ENCODE measurements at places on chromosomes 12 and 14.

DNA sequence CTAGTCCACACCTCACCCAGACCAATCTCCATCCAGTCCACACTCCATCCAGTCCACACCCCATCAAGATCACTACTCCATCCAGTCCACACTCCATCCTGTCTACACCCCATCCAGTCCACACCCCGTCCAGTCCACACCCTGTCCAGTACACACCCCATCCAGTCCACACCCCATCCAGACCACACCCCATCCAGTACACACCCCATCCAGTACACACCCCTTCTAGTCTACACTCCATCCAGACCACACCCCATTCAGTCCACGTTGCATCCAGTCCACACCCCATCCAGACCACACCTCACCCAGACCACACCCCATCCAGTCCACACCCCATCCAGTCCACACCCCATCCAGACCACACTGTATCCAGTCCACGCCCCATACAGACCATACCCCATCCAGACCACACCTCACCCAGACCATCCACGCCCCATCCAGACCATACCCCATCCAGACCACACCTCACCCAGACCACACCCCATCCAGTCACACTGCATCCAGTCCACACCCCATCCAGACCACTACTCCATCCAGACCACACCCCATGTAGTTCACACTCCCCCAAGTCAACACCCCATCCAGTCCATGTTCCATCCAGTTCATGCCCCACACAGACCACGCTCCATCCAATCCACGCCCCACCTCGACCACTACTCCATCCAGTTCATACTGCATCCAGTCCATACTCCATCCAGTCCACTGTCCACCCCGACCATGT lies 116.6 kb upstream of the RTL1 start:
- DNase-seq, result no peak

GRCh38 chr12:94169966-94170689 lies 21.8 kb downstream of the PLXNC1 start:
- no peak for DNase-seq

DNA sequence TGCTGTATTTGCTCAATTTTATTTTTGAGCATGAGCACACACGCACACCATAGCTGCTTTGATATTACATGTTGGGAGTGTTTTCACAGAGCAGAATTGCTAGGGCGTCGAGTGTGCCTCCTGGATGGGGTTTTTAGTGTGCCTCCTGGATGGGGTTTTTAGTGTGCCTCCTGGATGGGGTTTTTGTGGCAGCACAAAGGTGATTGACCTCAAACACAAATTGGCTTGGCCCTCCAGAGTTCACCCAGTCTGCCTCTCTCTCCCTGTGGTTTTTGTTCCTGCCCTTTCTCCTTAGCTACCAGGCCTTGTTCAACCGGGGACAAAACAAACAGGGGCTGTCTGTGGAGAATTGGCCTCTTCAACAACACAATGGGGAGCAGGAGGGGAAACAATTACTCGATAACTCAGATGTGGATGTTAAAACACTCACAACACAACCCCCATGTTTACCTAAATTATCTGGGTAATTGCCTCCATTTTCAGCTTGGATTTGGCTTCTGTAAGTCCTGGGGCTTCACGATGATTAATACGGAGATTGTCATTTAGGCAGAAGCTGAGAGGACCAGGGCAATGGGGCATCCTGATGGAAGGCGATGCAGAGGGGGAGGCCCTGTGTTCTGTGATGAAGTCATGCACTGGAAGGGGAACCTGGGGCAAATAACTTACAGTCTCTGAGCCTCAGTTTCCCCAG lies 26.9 kb downstream of the TBX3 start:
- DNase-seq, result no peak

DNA sequence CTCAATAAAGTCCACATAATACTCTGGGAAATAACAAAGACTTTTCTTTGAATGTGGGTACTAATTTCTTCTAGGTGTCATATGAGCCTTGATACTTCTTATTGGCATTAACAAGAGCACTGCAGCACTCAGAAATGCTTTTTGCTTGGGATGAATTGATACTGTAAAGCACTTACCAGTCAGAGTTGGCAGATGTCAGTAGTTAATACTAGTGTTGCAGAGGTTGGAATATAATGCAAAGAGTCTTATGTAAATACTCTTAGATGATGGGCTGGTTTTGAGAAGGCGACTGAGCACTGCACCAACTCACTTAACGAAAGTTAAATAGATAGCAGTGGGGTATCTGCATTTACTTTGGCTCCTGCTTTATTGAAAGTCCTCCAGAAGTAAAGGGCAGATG lies 25.6 kb upstream of the MBIP start:
- DNase-seq, result no peak

DNA sequence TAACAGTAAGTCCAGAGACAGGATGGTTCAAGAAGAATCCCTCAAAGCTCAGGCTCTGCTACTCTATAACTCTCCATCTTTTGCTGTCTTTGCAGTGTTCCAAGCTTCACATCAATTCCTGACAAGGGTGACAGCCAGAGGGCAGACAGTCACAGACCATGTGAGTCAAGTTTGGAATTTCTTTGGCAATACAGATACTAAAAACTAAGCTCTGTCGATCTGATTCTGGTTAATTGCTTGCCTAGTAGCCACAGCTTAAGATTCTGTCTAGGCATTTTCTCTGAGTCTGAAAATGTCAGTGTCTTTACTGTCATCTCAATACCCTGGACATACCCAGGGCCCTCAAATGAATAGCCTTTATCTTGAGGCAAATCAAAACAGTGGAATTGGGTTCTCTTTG lies 153.7 kb downstream of the CEP128 start:
- DNase-seq, result no peak

- DNase-seq, result no peak
These were observed 175.8 kb upstream of the PRMT8 start for GRCh38 chr12:3315201-3315661.

- DNase-seq, result no peak
These were observed 9.1 kb upstream of the LDHB start for GRCh38 chr12:21666722-21667121.
